NCI-H2107 (cell line): ENCODE measurements at places on chromosomes 12 and 14.

DNA sequence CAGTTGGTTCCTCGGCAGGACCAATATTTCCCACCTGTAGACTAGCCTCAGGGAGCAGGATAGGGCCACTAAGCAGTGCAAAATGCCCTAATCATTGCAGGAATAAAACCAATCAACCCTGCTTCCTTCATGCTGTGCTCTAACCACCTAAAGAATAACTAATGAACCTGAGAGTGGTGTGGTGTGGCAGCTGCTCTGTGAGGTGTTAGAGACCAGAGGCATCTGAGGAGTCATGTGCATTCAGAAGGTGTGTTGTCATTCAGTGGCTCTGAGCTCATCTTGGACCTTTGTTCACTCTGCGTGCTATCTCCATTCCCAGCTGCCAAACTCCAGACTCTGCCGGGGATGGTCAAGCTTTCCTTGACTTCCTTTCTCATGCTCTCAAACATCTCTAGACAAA, 136.7 kb upstream of the EGLN3 start:
- DNase-seq: no peak

GRCh38 chr12:47990351-47991105, 13.7 kb downstream of the COL2A1 start:
- DNase-seq: no peak

GRCh38 chr12:89781946-89782550, 73.4 kb upstream of the ATP2B1 start:
- no peak for DNase-seq

GRCh38 chr12:82952946-82953345, 266.2 kb downstream of the TMTC2 start:
- DNase-seq: no peak

- DNase-seq: no peak
Observed at GRCh38 chr14:92684801-92685560, 63.4 kb downstream of the LGMN start.

- peak; percentile 70 for DNase-seq
Observed at GRCh38 chr14:102235275-102235897, 69.6 kb downstream of the MOK start.

- DNase-seq: no peak
Observed at GRCh38 chr12:102730996-102731395, 186.0 kb downstream of the PAH start.

DNA sequence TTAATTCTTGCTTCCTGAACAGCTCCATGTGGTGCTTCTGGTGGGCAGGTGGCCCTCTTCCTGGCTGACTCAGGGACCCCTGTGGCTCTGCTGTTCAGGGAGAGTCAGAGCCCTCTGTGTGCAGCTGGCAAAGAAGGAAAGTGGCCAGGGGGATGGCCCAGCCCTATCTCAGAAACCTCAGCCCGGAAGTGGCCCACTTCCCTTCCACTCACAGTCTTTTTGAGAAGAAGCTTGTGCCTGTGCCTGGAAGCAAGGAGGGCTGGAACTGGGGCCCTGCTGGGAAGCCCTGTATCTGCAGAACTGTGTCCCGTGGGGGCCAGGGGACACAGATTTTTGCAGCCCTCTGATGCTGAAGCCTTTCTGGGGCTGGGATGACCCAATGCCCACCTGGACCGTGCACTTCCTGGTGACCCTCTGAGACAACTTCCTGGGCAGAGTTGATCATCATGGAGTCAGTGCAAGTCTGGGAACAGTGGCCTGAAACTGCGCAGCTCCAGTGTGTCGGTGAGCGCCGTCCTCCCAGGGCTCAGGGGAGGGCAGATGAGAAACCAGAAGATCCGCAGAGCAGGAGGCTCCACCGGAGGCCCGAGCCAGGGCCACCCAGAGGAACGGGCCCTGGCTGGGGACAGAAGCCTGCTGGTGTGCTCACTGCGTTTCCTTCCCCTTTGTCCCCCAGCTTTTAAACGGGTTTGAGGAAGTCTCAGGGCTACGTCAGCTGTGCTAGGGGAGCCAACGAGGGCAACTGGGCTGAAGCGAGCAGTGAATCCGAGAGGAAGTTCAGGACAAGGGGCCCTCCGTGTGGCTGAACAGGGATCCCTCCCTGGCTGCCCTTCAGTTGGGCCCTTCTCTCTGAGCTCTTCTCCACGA, 217.4 kb upstream of the RTL1 start:
- peak; percentile 28 for DNase-seq

DNA sequence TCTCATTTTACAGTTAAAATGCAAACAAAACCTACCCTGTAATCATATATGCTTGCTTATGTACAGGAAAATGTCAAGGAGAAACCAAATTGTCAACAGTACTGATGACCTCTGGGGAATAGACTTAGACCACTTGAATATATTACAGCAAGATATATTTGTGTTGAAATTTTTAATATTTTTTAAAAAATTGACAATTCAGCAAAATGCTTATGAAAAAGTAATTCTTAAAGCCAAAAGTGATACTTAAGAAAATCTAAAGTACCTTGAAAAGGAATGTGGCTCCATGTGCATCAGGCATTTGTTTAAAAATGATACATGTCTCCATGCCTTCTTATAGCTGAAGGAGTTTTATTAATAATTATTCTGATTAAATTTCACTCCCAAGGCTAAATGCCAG, 49.2 kb downstream of the PTPN21 start:
- no peak for DNase-seq

DNA sequence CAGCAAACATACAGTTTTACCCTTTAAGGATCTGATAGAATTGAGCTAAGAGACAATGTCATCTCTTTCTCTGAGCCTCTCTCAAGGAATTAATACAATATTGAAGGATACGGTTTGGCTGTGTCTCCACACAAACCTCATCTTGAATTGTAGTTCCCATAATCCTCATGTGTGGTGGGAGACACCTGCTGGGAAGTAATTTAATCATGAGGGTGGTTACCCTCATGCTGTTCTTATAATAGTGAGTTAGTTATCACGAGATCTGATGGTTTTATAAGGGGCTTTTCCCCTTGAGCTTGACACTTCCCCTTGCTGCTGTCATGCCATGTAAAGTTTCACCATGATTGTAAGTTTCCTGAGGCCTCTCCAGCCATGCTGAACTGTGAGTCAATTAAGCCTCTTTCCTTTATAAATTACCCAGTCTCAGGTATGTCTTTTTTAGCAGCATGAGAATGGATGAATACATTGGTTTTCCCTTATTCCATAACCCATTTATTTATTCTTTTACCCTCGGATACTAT, 47.6 kb downstream of the TMEM30B start:
- DNase-seq: no peak

DNA sequence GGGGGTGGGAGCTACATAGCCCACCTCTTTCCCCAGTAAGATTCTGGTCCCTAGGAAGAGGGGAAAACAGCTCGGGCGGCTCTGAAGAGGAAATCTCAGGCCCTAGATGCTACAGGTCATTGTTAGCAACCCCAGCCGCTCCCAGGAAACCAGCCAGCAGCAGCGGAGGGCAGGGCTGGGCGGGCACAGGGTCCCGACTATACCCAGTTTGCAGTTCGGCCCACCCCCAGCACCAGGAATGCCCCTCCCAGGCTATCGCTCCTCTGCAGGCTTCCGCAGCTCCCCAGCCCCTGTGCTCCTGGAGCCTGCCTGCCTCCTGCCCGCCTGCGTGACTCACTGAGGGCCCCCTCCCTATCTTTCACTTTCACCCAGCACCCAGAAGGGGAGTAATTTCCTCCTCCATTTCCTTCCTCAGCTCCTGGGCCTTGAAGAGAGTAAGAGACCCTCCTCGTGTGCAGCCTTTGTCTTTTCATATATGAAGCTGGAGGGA, 27.2 kb upstream of the PNMA1 start:
- no peak for DNase-seq

GRCh38 chr12:62912644-62913043, 22.3 kb downstream of the PPM1H start:
- no peak for DNase-seq

DNA sequence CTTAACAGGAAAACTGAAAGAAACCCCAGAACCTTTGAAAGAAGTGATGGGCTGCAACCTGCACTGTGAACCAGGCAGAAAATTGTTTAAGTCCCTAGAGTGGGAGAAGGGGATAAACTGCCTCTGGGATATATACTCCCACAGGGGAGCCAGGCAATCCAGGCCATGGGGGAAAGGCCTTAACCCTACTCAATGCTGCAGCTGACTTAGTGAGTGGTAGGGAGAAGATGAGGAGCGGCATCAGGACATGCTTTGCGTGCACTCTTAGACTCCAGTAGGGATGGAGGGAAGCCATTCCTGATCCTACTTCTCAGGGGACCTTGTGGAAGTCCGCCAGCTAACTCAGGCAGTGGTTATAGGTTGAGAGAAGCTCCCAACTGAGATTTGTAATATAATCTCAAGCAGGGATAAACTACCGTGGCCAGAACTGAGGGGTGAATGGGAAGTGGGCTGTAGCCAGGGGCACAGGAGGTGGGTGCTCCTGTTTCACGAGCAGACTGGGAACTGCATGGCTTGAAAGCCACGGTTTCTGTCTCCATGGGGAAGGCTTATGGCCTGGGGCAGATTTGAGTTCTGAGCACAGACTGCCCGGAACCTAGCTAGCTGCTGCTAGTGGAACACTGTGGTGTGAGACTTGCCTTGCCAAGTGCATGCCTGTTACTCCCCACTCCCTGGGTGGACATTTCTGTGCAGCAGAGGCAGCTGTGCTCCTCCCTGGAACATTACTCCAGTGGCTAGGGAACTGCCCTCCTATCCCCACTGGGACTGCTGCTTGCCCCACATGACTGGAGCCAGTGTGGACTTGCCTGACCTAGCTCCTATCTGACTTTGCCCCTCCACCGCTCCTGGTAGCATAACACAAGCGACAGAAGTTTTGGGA, 119.2 kb upstream of the SCAF11 start:
- no peak for DNase-seq

DNA sequence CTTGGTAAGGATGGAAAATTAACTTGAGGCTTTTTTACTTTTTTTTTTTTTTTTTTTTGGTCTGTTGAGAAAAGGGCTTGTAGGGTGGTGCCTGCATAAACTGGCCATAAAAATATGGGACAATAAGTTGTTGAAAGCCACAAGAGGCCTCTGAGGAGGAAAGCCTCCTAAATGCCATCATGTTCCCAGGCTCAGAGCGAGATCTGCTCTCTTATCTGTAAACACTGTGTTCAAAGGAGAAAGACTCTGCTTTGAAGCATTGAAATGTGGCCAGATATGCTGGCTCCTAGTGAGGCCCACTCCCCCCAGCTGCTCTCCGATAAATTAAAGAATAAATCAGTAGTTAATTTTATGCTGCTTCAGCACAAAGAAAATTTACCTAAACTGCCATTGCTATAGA, 504.9 kb downstream of the DIO2 start:
- DNase-seq: no peak

DNA sequence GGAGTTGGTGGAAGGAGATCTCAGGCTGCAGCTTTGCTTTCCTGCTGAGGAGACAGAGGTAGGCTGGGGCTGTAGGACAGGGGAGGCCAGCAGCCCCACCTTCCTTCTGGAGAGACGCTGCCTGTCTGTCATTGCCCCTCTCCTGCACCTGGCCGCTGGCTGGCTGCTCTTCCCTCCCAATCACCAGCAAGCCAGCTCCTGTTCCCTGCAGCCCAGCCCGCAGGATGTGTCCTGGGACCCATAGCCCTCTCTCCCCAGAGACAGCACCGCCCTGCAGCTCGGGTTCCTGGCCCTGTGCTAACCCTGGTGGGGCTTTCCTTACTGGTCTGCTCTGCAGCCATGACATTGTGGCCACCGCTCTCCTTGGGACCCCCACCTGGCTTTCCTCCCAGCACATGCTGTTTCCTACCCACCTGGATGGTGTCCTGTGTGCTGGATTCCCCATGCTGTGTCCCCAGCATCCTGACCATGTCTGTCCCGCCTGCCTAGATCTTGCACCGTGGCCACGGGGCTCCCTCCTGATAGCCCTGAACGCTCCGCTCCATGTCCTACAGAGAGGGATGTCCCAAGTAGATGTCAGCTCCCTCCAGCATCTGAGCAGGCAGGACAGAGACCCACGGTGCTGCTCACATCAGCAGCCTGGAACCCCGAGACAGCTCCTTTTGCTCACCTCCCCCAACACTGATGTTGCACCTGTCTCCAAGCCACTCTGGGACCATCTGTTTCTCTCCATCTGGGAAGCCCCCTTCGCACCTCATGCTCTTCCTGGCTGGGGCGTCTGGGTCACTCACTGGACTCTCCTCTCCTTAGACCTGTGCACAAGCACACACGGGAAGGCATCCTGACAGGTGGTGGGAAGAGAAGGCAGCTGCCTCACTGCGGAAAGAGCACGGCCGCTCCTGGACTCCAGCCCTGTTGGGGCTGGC, 1.1 kb upstream of the MTA1 start:
- no peak for DNase-seq

DNA sequence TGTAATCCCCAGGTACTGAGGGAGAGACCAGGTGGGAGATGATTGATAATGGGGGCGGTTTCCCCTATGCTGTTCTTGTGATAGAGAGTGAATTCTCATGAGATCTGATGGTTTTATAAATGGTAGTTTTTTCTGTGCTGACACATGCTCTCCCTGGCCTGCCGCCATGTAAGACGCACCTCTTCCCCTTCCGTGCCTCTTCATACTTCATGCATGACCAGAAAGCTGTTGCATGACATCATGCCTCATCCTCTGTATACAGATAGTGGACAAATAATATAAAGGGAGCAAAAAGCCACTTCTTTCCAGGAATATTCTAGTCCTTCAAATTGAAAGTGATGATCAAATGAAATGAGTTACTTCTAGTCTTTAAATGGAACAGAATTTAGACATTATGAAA, 47.3 kb upstream of the LRIG3 start:
- DNase-seq: no peak

DNA sequence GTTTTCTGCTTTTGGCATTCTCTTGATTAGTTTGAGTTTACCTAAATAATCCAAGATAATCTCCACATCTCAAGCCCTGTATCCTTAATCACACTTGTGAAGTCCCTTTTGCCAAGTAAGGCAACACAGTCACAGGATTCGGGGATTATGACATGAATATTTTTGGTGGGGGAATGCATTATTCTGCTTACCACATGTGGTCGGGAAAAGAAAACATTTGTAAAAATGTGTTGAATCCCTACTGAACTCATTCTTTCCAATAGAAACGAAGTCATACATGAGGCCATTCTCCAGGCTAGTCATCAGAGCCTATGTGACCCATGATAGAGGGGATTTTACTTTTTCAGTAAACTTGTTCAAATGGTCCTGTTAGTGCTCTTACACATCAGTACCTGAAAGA, 58.5 kb upstream of the PRICKLE1 start:
- DNase-seq: no peak

GRCh38 chr14:103204852-103205540, 81.7 kb downstream of the TNFAIP2 start:
- no peak for DNase-seq

- no peak for DNase-seq
Observed at GRCh38 chr14:37438444-37438843, 156.6 kb downstream of the FOXA1 start.

- DNase-seq: no peak
Observed at GRCh38 chr12:34404377-34405285, 382.3 kb downstream of the ALG10 start.

DNA sequence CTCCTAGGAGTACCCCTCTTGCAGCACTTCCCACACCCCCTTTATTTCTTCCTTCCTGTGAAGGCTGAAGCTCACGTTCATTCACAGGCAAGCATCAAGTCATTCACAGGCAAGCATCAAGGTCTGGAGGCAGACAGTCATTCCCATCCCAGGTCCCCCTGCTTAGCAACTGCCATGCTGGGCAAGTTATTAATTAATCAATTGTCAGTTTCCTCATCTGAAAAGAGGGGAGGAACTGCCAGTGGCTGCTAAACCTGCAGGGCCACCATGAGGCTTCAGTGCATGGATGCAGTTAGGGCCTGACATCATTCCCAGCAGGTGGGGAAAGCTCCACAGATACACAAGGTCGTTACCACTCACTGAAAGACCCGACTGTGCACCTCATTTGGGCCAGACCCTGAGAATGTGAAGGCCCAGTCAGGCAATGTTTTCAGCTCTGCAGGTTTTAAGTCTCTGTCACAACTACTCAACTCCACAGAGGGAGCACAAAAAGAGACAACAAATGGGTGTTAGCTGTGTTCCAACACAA, 85.0 kb upstream of the GPR68 start:
- DNase-seq: no peak
